ENCODE measurements at places on chromosomes 6 and 20.

DNA sequence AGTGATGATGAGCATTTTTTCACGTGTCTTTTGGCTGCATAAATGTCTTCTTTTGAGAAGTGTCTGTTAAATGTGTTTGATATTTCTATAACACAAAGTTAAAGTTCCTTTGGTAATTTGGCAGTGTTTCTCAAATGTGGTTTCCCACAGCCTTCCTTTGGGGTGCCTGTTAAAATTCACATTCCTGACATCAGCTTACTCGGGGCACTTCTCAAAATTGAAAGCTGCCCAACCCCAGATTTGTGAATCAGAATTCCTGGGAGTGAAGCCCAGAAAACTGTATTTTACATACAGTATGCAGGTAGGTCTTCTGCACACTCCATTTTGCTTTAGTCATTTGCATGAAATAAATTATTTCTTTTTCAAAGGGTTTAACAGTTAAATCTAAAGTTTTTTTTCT is 207.9 kb downstream of the GMPR start:
- DNase-seq: no peak

DNA sequence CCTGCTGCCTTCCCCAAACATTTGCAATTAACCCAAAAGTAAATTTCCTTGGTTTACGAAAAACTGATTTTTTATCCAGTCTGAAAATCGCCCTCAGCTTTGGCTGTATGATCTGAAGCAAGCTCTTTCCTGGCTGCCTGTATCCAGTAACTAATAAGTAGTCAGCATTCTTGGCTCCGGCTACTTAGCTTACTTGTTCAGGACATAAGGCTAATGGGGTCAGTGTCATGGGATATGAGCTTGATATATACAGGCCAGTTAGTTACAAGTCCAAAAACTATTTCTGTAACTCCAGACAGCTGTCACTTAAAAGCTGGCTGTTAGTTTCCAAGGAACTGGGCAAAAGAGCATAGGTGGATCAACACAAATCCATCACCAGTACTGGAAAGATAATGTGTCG is 56.2 kb downstream of the KHDC1L start:
- no peak for DNase-seq

DNA sequence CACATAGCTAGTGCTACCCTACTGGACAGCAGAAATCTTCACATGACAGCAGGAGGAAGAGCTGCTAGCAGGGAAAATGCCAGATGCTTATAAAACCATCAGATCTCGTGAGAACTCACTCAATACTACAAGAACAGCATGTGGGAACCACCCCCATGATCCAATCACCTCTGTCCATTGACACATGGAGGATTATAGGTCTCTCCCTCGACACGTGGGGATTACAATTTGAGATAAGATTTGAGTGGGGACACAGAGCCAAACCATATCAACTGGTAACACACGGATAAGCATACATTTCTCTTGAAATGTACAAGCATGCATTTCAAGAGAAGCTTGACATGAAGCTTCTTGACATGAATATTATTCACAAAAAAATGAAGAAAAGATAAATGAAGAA is 64.1 kb downstream of the MMS22L start:
- DNase-seq: no peak

DNA sequence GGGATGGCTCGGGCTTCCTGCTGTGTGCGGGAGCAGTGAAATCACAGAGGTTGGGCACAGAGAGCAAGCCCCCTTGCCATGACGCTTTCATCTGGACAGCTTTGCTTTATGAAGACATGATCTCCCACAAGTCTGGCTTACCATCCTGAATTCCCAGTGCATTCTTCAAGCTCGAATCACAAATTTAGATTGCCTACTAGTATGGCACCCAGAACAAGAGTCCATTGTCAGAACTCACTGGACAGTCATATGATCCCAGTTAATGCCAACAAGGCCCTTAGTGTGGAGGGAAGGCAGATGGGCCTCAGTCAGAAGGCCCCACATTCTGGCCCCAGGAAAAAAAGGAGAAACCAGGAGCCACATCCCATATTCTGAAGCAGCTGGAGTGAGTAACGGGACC is 147.3 kb upstream of the FOXQ1 start:
- no peak for DNase-seq

DNA sequence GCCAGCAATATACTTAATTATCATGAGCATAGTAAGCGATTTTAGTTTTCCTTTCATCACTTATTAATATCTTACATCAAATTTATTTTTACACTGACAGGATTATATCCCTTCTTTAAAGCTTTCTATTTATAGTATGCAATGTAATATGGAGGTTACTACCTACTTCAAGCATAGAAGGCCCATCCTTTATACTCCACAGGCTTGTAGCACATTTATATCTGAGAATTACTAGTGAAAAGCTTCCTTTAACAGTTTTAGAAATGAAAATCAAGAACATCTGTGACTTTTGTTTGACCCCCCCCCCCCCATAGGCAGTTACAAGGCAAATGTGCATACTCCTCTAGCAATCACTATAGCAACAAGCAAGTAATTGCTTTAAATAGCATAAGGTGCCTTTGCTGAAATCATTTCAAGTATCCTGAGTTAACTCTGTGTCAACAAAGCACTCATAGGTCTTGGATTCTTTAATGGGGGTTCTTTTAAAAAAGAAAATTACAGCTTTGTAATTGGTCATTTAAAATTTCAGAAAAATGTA is 917.7 kb downstream of the PHF3 start:
- DNase-seq: no peak

- DNase-seq: no peak
These were observed 207.4 kb downstream of the FNDC1 start for GRCh38 chr6:159376516-159377158.

- no peak for DNase-seq
These were observed 1.2 kb downstream of the IFNGR1 start for GRCh38 chr6:137217801-137218472.

GRCh38 chr6:90083891-90084290 is 189.6 kb downstream of the GJA10 start:
- DNase-seq: no peak

DNA sequence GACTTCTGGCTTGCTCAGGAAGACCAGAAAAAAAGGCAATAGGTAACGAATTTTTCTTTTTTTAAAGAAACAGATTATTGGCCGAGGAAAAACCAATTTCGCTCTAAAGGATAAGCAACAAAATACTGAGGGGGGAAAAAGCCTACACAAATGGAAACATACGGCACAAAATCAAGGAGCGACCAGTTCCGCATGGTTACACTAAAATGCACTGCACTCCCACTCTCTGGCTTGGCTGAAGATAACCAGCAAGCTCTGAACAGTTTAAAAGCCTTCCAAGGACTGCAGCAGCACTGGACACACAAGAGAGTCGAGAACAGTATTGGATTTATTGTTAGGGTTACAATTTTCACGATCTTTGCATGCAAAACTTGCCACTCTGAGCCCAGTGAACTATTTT is 881 bp upstream of the MAP7 start:
- DNase-seq: no peak

- DNase-seq: no peak
These were observed 270.3 kb downstream of the NKAIN2 start for GRCh38 chr6:124073820-124074587.

- DNase-seq: peak; percentile 97
These were observed at the start of gene SRMS for GRCh38 chr20:63547725-63548480. TSS of gene SRMS (minus strand) at chr20:63547749. CDS start at chr20:63547463, 286 bp downstream.

- no peak for DNase-seq
These were observed 83.2 kb downstream of the MDGA1 start for GRCh38 chr6:37614491-37614890.

GRCh38 chr6:158856261-158856660 is 37.1 kb upstream of the EZR start:
- DNase-seq: no peak

DNA sequence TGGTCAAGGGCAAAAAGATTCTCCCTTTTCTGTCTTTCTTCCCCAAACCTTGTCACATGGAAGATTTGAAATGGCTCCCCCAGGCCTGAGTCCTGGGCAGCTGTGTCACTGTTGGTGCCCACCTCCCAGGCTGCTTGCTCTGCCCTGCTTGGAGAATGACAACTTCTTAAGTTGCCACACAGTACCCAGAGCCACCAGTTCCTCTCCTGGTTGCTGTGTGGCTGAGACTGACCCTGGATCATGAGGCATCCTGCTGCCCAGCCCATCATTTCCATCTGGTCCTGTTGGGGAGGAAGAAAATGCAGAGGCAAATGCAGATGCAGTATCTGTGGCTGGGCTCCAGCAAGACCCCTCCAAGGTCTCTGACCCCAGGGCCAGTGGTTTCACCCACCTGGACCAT is 113.7 kb downstream of the PHACTR3 start:
- DNase-seq: no peak

DNA sequence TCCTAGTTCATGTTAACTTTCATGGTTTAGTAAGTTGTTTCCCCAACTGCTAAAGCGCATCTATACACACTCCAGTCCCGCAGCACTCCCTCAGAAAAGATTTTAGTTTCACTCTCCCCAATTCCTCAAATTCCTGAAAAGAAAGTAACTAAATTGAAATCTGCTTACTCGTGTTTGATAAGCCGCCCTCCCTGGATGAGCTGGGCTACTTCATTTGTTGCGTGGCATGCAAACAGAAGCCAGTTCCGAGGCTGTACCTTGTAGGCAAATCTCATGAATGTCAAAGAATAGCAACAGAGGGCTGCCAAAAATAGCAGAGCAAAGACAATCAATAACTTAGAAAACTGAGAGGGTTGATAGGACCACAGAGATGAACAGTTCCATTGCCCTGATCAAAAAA is 16.9 kb downstream of the MPC1 start:
- DNase-seq: peak; percentile 48

DNA sequence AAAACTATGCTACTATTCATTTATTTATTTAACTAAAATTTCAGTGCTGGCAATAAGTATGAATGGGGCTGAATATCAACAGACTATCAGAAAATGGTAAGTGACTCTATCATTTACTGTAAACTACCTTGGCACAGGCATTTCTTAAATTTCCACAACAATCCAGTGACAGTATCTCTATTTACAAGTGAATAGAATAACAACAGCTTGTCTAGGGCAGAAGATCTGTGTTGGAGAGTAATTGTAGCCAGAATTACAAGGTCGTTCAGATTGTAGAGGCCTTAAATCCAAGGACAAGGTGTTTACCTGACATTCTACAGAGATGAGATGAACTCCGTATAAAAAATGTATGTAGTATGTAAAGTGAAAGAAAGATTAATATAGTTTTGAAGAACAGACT is 193.8 kb upstream of the SIM1 start:
- no peak for DNase-seq

- DNase-seq: peak; percentile 82
These were observed 1.1 kb downstream of the GNL1 start for GRCh38 chr6:30554962-30555815.

Measured in H7 (cell line).